ENCODE measurements at places on chromosomes 3 and 15. TPM values are rescaled to one million over a fixed set of nuclear protein-coding genes. Genes with fewer than 3 reads are reported as not detected.

Gene EPHB1
- 1.6 TPM for total RNA-seq

Gene ZBBX
- not detected for total RNA-seq

Gene GPR156
- total RNA-seq, result 2.0 TPM

Gene DNASE1L3
- 3.5 TPM for total RNA-seq

Gene TTC21A
- 4.3 TPM for total RNA-seq

Gene CD96
- 7.6 TPM for total RNA-seq

Gene ZPLD1
- 0.16 TPM for total RNA-seq

Gene DAG1
- total RNA-seq, result 34.1 TPM

Gene BAHD1
- total RNA-seq, result 7.9 TPM

Gene CILP
- total RNA-seq, result 49.3 TPM

Gene MOBP
- 0.05 TPM for total RNA-seq

Measured in urinary bladder (tissue), 4 donors.